ENCODE measurements at places on chromosomes 13 and 19.

GRCh38 chr19:8302734-8303133 is 5.4 kb downstream of the CD320 start:
- DNase-seq, result no peak

GRCh38 chr19:33641261-33641660 is 19.5 kb downstream of the CHST8 start:
- no peak for DNase-seq

DNA sequence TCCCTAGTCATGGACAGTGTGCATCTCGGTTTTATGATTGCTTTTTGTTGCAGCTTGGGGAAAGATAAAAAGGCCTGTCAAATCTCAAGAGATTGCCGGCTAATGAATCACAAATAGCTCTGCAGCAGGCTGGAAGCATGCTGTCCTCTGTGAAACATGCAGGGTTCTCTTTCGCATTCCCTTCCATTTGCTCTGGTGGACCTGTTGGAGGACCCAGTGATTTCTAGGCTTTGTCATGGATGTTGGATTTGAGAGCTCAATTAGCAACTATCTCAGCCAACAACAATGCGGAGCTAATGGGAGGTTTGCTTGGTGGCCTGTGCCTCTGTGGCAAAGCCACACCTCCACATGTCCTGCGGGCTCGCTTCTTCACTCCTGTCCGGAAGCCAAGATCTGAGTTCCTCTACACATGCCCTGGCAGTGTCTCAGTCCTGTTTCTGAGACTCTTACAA is 418.1 kb upstream of the ARGLU1 start:
- DNase-seq, result no peak

- no peak for DNase-seq
Observed at GRCh38 chr19:7706188-7706954, 4.4 kb upstream of the FCER2 start.

GRCh38 chr19:54173951-54174834 is 1.2 kb upstream of the TMC4 start:
- DNase-seq, result no peak

DNA sequence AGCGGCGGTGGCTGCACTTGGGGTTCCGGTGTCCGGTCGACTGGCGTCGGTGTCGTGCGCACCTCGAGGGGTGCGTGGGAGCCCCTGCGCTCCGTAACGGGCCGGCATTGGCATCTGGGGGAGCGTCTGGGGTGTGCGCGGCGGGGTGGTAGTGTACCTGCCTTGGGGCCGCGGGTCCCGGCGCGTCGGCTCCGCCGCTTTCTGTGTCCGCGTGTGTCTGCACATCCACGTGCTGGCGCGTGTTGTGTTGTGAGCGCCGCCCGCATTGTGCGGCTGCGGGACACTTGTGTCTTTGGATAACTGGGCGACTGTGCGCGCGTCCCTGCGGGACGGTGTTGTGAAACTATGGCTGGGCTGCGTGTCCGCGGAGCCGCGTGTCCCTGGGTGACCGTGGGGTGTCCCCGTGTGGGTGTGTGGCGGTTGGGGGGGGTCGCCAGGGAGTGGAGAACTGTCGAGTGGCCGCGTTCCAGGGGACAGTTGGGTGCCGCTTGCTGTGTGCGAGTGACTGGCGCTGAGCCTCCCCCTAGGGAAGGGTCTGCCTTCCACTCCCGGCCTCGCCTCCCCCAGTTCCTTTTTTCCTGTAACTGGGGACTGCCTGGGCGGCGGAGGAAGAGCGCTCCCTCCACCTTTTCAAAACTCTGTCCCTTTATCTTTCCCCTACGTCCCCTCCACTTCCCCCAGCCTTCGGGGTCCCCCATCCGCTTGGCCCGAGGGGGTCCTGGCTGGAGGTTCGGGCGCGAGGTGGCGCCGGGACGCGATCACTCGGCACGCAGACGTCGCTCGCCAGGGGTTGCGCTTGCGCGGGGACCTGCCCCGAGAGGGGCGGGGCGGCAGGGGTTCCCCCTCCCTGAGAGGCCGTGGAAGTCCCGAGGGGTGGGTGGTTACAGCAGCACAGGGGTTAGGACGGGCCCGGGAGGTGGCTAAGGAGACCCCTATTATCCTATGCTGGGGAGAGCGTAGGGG is 5.7 kb upstream of the NFIC start:
- DNase-seq, result peak; percentile 75
